ENCODE measurements at places on chromosomes 3 and 15.
A peak's percentile ranks its signal among the peaks of the same experiment; 100 is the strongest.

GRCh38 chr3:169811631-169812331 lies 889 bp upstream of the LRRIQ4 start:
- no peak for DNase-seq

DNA sequence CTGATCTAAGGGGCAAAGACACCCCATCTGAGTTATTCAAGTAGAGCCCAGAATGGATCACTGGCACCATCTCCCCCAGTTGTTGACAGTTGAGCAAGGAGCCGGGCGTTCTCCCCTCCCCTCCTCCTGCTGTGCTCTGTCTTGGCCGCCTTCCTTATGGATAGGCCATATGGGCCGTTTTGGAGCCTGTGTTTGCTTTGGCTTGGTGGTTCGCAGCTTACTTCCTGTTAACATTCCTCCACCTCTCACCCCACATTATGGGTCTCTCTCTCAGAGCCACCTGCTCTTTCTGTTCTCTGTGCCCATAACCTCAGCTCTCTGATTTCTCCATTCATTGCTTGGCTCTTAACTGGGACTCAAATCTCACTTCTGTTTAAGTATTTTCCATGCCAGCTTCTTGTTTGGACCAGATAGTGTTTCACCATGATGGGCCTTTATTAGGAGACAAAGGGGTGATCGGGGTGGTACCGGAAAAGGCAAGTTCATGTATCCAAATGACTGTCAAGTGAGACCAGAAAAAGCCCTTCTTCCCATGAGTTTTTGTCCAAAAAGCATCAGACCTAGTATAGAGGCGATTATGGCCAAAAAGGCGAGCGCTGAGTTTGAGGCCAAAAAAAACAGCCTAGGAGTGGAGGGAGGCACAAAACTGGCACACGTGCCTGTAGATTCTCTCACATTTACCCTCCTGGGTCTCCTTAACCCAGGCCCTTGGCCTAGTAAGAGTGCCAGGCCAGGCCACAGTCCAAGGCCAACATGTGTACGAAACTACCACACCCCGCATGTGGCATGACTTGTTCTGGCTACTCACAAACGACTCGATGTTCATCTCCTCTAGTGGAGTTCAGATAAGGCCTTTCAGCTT lies 62.6 kb downstream of the DUT start:
- DNase-seq = no peak

DNA sequence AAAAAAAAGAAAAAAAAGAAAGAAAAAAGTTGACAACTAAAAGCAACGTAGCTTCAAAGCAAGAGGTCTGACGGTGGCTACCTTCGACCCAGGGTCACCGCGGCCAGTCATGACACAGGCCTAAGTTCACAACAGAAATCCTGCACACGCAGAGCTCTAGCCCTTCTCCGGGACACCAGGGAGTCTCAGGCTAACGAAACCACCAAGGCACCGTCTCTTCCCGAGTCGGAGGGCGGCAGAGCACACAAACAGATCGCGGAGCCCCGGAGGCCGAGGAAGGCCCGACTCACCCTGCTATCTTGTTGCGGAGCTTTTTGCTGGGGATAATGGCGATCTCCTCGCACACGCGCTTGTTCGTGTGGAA lies 584 bp downstream of the RPS17 start:
- no peak for DNase-seq

- no peak for DNase-seq
Observed at GRCh38 chr3:20396335-20396734, 210.3 kb upstream of the SGO1 start.

DNA sequence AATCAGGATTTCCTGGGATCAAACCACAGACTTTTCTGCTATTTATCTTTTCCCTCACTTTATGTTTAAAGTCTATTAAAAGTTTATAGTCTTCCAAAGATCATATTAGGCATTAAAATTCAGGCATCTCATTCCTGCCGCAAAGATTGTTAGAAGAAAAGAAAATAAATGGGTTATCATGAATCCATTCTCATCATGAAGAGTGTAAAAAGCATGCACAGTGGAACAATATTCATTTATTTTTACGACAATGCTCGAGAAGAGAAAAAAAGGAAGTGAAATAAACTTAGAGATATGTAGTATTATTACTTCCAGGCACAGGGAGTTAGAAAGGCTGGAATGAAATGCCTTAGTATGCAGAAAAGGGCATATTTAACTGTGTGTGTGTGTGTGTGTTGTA lies 213.7 kb upstream of the PLSCR5 start:
- no peak for DNase-seq

GRCh38 chr15:67184208-67184925 lies 70.1 kb downstream of the AAGAB start:
- no peak for DNase-seq

- no peak for DNase-seq
Observed at GRCh38 chr15:63067976-63068743, 25.6 kb downstream of the TPM1 start.

- DNase-seq = no peak
Observed at GRCh38 chr15:26971271-26972018, 464 bp downstream of the GABRG3 start.

GRCh38 chr3:18098960-18099587 lies 326.1 kb downstream of the SATB1 start:
- no peak for DNase-seq

DNA sequence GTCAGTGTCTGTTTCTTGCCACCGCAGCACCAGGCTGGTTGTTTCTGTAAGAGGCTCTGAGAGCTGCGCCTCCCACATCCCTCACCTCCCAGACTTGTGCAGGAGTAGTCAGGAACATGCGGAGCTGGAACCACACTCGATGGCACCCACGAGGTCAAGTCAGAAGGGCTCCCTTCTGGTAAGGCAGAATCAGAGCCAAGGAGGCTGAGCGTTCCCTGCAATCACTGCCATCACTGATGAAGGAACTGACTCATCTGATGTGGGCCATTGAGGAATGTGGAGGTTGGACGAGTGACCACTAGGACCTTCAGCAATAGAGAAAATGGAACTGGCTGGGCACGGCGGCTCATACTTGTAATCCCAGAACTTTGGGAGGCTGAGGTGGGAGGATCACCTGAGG lies 35.7 kb upstream of the BLM start:
- DNase-seq = no peak

- no peak for DNase-seq
Observed at GRCh38 chr3:172257648-172258400, 190.4 kb downstream of the GHSR start.

- DNase-seq = no peak
Observed at GRCh38 chr3:129235344-129235917, 14.0 kb upstream of the COPG1 start.

DNA sequence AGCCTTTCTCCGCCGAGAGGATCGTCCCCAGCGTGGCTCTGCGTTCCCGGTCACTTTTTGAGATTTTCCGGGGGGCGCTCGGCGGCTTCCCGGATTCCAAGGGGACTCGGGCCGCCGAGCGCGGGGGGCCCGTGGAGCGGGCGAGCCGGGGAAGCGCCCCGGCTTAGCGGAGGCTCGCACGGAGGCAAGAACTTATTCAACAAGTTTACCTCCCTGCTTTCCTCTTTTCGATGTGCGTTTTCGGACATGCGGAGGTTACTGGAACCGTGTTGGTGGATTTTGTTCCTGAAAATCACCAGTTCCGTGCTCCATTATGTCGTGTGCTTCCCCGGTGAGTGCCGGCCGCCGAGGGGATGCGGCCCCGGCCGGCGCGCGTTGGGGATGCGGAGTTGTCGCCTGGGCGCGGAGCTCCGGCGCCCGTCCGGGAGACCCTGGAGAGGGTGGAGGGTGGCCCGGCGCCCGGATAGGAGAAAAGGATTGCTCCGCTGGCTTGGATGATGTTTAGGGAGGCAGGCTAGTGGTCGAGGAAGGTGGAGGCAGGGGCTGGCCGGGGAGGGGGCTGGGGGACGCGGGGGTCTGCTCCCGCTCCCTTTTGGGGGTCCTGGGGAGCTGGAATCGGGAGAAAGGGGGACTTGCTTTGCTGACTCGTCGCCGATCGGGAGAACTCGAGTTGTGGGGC lies 810 bp downstream of the PTPRG start:
- DNase-seq = no peak

- no peak for DNase-seq
Observed at GRCh38 chr15:23538648-23539047, 26.8 kb upstream of the MKRN3 start.

- DNase-seq = no peak
Observed at GRCh38 chr3:170278627-170279026, 56.4 kb downstream of the PRKCI start.

DNA sequence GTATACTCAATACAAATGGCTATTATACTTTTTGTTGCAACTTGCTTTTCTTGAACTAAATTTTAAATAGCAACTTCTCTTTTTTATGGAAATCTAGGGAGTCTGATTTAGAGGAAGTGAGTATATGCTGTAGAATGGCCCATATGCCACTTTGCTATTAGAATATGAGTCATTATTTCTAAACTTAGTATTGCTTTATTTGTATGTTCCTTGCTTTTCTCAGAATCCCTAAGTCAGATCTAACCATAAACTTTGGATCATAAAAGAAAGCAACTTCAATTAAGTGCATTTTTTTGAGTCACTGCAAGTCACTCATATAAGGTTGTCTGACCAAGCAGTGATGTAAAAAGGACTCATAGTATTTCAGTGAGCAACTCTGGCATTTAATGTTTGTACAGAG lies 17.5 kb upstream of the SPTSSB start:
- no peak for DNase-seq

- DNase-seq = no peak
Observed at GRCh38 chr3:156750874-156751245, 75.3 kb upstream of the LEKR1 start.

GRCh38 chr3:140223197-140223596 lies 288.2 kb downstream of the CLSTN2 start:
- no peak for DNase-seq

GRCh38 chr3:187334904-187335303 lies 33.3 kb upstream of the RTP4 start:
- no peak for DNase-seq

GRCh38 chr3:43243590-43244587 lies 42.5 kb upstream of the SNRK start:
- peak; percentile 30 for DNase-seq

- DNase-seq = no peak
Observed at GRCh38 chr15:80866936-80867335, 87.8 kb downstream of the CEMIP start.

- DNase-seq = no peak
Observed at GRCh38 chr3:79040701-79041100, 727.1 kb downstream of the ROBO1 start.

DNA sequence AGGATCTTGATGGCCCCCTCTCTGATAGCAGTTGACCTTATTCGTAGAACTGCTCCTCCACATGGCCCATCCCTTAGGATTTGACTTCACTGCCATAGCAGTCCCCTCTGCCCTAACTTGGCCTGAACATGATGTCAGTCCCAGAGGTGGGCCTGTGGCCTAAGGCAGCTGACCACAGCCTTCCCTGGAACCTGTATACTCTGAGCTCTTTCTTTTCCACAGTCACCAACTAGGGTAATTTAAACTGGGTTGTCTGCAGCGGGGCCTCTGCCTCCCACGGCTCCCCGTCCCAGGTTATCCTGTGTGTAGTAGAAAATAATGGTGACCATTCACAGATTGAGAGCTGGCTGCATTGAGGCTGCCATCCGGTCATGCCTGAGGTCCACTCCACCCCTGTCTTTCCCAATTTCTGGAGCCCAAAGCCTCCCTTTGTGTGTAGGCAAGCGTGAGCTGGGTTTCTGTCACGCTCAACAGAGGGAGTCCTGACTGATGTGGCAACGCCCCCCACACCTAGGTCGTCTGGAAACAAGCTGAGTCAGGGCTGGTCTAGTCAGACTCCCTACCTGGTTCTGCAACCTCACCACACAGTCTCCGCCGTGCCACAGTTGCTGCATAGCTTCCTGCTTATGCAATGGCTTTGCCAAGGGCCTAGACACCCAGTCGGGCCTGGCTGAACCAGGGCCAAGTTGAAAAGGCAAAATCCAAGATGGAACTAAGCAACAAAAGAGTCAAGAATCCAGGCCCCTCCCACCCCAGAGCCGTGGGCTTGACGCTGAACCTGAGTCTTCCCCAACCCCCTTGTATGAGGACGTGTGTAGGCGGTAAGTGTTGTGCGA lies 284.5 kb downstream of the XXYLT1 start:
- DNase-seq = no peak

DNA sequence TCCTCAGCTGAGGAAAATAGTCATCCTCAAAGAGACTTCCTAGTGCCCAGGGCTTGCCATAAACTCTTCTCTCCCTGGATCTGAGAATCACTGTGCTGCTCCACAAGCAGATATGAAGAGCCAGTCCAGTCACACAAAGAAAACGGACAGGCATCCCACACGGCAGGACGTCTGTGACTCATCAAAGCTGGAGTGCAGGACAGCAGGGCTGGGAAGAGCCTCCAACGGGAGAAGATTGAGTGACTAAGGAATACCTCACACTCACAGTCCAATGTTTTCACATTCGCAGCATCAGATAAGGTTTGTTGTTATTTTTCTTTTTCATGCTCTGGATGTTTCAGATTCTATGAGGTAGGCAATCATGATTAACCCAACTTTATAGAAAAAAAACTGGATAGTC lies 57.8 kb downstream of the NEK10 start:
- no peak for DNase-seq

DNA sequence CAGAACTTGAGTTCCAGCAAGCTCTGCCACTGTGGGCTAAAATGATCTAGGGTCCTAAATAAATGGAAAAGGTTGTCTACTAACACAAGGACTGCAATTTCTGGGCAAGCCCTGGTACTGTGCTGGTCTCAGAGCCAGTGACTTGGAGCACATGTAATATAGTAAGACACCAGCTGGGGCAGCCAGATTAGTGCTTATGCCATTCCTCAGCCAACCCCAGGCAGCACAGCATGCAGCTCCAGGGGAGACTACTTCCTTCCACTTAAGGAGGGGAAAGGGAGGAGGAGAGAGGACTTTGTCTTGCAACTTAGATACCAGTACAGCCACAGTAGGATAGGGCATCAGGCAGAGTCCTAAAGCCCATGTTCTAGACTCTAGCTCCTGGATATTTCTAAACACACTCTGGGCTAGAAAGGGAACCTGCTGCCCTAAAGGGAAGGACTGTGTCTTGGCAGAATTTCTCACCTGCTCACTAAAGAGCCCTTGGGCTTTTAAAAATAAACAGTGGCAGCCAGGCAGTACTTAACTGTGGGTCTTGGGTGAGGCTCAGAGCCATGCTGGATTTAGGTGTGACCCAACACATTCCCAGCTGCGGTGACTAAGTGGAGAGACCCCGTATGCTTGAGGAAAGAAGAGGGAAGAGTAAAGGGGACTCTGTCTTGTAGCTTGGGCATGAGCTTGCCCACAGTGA lies 223.7 kb upstream of the BCHE start:
- DNase-seq = no peak
